DND-41 (cell line): ENCODE measurements at places on chromosomes 7 and 10.

DNA sequence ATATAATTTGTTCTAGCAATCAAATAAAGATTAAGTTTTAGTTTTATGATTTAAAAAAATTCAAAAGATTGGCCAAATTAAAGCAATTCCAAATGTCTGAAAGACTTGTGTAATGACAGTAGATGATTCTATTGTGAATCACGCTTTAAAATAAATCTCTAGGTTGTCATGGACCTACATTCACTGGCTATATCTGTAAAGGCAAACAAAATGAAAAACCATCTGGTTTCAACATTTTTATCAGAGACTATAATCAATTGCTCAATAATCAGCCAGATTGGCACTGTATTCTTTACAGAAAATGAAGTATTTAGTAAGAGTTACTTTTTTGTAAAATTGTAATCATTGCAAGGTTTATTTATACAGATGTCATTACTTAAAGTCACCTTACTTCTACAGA lies 60.7 kb downstream of the DGKB start:
- DNase-seq: no peak

GRCh38 chr10:31215052-31215451 lies 104.0 kb upstream of the ZEB1 start:
- no peak for DNase-seq

DNA sequence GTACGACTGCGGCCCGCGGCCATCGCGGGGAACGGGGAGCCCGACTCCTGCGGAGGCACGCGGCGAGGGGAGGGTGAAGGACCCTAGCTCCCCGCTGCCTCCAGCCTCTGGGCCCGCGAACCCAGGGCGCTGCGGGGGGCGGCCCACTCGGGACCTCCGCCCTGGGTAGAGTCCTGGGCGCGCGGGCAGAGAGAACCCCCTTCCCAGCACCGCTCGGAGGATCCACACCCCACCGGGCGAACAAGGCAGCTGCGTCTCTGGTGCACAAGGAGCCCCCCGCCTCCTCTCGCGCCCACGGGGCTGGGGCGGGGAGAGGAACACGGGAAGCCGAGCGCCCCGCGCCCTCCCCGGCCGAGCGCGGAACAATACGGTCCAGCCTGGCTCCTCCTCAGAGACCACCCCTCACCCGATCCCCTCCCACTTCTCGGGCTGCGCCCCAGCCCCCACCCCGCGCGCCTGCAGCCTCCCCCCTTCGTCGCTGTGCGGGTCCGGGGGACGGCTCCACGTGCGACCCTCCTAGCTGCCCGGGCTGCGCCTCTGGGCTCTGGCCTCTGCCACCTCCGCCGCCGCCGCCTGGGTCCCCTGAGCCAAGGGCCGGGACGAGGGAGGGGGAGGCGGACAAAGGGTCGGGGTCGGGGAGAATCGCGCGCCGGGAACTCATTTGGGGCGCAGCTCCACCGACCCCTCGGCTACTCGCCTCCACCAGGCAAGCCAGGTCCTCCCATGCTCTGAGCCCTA lies at the start of gene WDR86:
Gene WDR86, minus strand, starts transcription at position 372 of the 738 bp plus-strand sequence. CDS start 449 bp downstream, outside the sequence.
- DNase-seq: peak; percentile 61

DNA sequence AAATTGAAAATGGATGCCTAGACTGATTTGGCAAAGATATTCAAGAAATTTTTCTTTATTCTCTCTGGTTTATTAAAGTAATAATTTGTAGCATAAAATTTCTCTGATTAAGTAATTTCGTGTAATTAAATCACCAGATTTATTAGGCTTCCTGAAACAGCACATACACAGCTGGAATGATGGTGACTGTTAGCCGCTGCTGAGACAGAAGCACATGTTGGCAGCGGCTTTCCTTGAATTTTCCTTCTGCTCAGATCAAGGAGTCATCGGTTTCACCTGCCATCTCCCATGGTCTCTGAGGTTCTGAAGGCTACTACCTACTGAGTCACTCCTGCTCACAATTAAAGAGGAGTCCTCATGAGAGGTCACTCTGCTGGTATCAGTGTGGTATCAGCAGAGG lies 101.5 kb downstream of the GFRA1 start:
- no peak for DNase-seq

- no peak for DNase-seq
These were observed 108.0 kb downstream of the SDK1 start for GRCh38 chr7:3408814-3409595.
